ENCODE measurements at places on chromosomes 11 and 22.
A peak's percentile ranks its signal among the peaks of the same experiment; 100 is the strongest.

- DNase-seq = no peak
Observed at GRCh38 chr11:70506658-70506970, 108.3 kb downstream of the CTTN start.

DNA sequence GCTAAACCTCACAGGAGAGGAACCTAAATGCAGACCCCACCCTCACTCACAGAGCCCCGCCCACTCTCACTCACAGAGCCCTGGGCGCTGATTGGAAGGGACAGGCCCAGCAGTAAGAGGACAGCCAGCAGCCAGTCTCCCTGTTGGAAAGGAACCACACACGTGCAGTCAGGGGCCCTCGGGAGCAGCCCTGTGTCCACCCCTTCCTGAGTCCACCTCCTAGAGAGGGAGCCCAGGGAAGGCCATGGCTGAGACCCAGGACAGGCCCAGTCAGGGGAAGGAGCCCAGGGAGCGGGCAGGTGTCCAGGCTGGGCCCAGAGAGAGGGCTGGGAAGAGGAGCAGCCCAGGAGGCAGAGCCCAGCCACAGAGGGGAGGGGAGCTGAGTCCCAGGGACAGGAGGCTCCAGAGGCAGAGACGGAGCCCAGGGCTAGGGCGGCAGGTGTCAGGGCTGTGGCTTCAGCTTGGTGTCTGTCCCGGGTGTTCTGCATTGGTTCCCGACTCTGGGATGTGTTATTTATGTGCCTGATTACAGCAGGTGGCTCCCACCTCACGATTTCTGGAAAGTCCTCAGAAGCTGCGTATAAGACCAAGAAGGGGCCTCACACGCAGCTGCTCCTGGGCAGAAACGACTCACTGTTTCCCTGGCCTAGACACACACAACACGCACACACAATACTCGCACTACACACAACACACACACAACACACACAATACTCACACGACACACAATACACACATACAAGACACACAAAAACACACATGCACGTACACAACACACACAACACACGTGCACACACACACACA, 9.0 kb upstream of the APOBEC3H start:
- no peak for DNase-seq

- no peak for DNase-seq
Observed at GRCh38 chr11:45157247-45158209, 11.1 kb downstream of the PRDM11 start.

DNA sequence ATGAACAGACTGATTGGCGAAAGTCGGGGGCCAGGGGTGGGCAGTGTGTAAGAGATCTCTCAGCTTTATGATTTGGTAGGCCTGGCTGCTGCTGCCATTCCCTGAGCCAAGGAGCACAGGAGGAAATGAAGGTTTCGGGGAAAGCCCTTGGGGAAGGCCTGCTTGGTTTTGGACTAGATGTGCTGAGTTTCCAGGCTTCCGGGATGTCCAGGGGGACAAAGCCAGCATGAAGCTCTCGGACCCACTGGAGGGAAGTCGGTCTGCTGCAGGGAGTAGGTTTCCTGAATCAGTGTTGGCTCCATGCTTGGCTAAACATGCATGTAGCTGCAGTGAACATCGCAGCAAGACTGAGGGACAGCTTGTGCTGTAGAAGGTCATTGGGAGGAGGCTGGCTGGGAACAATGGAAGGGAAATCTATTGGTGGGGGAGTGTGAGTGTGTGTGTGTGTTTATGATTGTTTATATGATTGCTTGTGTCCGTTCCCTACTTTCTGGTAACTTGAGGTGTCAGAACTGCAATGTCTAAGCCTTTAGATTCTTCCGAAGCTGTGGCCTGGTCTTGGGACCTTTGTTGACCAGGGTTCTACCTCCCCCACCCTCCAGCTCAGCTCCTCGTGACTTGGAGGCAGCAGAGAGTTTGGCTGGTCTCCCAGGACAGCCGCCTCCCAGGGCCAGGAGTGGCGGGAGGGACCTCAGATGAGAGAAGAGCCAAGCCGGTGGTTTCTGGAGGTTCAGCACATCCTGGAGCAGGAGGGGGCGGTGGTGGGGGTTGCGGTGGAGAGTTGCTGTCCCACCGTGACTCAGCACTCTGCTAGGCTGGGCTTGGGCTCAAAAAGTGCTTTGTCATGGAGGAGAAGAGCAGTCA, 4.0 kb upstream of the FTH1 start:
- DNase-seq = peak; percentile 83

- no peak for DNase-seq
Observed at GRCh38 chr22:17191163-17191784, 28.0 kb downstream of the ADA2 start.

DNA sequence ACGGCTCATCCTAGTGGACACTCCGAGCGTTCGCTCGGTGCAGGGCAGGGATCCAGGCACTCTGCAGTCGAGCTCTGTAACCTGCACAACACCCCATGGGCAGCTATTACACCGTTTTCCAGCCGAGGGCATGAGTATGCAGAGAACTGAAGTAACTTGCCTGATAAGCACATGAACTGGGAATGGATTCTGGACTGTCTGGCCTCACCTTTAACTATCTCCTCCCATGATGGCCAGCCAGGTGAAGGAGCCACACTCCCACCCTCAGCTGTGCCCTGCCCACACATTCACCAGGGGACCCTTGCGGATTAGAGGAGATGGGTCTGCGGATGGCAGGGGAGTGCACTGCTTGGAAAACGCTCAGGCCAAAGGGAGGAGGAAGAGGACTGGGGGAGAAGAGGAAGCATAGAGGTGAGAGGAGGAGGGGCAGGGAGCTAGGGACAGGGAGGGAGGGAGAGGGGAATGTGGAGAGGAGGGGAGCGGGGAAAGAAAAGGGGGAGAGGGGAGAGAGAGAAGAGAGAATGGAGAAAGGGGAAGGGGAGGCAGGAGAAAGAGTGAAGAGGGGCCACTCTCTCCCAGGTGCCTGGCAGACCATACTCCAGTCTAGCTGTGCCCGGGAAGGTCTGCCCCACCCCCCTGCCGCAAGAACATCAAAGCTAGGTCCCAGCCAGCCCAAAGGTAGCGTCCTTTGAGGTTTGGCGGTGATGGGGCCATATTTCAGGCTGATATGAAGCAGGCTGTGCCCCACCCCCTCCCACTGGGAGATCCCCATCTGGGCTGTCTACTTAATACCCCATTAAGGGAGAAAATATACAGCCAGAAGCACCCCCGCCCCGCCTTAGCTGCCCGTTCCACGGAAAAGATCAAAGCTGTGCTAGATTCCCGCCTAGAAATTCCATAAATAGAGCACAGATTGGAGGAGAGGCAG, 33.2 kb upstream of the TCF20 start:
- no peak for DNase-seq

DNA sequence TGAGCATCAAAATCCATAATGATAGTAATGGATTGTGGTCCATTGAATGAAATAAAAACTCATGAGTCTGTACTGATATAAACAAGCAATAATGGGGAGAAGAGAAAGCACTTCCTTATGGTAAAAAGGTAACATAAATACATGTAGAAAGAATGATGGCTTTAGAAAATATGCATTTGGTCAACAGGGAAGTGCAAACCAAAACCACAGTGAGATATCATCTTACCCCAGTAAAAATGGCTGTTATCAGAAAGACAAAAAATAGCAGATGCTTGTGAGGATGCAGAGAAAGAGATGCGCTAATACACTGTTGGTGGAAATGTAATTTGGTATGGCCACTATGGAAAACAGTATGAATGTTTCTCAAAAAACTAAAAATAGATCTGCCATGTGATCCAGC, 6.9 kb upstream of the MMP20 start:
- no peak for DNase-seq

DNA sequence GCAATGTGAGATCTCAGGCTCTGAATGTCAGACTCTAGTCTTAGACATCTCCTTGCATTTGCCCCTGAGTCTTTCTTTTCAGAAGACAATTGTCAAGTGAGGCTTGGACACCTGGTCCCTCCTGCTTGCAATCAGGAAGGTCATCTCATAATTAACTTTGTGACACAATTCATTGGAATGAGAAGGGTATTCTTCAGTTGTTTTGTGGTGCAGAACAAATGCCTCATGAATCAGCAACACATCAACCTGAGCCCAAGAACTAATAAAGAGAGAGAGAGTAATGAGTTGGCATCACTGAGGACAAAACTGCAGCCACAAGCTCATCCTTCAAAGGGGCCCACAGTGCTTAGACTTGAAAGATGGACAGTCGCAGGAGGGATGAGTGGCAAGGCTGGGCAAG, 375.8 kb downstream of the INSC start:
- DNase-seq = no peak

DNA sequence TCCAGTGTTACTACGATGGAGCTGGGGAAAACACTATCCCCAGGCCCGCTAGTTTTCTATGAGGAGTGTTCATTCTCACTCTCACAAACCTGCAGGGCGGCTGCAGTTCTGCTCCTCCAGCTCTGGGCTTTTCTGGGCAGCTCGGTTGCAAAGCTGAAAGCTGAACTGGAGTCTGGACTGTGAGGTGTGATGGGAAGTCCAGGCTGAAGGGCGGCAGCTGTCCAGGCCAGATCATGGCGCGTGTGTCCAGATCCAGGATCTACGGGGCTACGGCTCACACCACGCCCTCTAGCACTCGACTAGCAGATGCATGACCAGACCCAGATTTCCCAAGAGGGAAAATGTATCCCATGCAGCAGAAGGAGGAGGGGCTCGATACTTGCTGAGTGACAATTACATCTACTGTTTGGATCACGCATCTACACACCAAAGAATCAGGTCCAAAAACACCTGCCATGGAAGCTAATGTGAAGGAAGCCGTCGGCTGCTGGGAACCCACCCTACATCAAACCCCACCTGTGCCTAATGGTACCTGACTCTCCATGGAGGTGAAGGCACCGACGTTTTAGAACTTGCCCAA, 555.0 kb downstream of the BRD1 start:
- peak; percentile 57 for DNase-seq

DNA sequence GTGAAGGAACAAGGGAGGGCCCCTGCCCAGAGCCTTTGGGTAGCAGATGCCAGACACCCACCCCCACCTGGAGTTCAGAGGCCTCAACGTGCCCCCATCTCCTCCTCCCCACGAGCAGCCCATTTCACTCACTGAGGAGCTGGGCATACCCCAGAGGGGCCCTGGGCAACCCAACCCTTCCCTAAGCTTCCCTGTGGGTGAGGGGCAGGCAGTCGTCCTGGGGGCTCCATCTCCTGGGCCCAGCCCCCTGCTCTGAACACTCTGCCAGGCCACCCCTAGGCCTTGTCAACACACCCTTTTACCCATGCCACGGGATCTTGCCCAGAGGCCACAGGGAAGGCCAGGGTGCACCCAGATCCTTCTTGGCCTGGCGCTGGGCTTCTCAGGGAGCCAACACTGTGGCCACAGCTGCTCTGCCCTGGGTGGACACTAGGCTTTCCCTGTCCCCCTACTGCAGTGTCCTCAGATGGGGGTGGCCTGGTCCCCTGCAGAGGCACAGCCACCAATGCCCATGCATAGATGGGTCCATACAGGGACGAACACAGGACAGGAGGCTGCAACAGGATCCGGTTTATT, 3.4 kb downstream of the SLC25A1 start:
- no peak for DNase-seq

DNA sequence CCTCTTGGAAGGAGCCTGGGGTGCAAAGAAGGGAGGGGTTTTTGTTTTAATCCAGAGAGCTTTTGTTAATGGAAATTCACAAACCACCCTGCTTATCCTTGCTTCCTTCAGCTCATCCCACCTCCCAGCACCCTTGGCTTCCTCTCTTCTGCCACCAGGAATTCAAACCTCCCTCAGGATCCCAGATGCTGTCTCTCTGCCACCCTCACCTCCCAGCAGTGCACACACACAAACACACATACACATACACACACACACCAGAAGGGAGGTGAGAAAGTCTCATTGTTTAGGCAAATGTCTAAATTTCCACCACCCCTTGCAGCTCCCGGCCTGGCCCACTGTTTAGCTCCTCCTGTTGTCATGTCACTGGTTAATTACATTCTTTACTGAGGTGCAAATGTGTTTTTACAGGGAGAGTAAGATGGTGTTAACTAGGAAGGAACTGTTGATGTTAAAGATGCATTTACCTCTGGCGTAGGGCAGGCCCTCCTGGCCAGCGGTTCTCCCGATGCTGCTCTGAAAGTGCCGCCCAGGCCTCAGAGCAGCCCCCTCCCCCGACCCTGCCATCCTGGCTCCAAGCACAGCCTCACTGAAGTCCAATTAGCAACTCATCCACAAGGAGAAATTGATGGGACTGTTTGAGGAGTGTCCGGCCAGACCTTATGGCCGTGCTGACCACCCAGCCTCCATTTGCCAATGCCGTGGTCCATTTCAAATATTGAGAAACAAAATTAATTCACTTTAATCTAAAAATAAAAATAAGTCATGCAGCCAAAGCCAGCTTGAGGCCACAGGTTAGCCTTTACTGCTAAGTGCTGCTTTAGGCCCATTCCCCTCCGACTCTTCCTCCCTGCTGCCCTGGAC, 165.4 kb downstream of the FEZ1 start:
- no peak for DNase-seq

- DNase-seq = peak; percentile 44
Observed at GRCh38 chr22:48902983-48903650, 924.6 kb downstream of the BRD1 start.

DNA sequence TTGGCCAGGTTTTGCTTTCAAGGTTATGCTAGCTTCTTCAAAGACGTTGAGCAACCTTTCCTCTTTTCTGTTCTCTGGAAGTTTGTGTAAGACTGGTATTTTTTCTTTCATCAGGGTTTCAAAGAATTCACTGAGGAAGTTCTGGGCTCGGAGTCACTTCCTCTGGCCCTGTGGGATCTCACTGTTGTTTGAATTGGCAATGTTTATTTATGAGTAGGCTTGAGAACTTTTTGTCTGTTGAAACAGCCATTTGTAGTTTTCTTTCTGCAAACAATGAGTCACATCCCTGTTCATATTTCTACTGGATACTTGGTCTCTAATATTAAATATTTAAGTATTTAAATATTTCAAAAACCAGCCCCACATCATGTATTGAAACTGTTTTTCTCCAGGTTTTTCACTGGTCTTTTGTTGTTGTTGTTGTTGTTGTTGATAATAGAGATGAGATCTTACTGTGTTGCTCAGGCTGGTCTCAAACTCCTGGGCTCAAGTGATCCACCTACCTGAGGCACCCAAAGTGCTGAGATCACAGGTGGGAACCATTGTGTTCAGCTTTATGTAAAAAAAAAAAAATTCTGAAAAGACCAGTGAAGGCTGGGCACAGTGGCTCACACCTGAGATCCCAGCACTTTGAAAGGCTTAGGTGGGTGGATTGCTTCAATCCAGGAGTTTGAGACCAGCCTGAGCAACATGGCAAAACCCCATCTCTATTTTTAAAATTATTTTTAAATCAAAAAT, 26.9 kb downstream of the SUSD2 start:
- DNase-seq = no peak

DNA sequence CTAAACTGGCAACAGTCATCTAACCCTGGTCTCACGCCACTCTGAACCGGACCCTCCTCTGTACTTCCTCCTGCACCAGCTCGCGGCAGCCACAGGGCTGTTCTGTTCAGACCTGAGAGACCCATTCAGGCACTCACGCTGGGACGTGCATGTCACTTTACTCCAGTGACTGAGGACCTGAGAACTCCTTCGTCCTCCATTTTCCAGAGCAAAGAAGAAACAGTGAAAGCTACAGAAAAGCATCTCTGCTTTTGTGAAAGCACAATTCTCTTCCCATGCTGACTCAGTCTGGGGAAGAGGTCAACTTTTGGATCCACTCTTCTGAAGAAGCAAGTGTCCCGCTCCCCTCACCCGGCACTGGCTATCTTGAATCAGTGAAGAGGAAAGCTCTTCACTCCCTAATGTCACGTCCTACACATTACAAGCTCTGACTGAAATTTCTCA, 24.5 kb downstream of the PISD start:
- DNase-seq = no peak
